ENCODE measurements at places on chromosomes 12 and 14. TPM values are rescaled to one million over a fixed set of nuclear protein-coding genes. Genes with fewer than 3 reads are reported as not detected.

The TSPAN9 gene
- 32.2 TPM for total RNA-seq

The CDKL1 gene
- 30.7 TPM for total RNA-seq

DNA sequence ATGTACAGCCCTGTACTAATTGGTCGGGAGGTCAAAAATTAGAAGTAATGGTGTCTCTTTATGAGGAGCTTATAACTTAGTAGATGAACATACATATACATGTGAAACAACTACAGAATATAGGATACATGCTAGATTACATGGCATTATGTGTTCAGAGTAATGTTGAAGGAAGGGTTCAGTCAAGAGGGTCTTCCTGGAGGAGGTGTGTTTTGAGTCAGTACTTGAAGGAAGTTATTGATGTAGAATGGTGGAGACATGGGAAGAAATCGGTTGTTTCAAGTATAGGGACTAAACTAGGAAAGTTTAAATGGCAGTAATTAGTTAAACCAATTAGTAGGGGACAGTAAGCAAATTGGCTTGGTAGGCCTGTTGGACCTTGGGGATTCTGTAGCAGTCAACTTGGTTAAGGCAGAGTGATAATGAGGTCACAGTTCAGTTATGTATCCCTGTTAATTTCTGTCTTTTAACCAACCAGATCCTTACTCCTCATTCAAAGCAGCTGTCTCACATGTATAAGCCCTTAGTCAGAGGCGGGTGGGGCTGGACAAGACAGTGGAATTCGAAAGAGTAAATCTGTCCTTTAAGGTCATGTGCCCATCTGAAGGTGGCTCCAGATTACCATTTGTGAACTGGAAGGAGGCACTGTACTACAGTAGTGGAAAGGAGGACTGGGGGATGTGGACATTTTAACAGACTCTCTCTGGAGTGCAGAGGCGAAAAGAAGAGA, 3.5 kb upstream of the ANKRD52 start:
- no peak overlapping the region for H3K4me3 ChIP-seq
- no peaks in the 10 kb centered on the region for H3K27me3 ChIP-seq
- H3K27ac ChIP-seq, result no peak overlapping the region
- H3K36me3 ChIP-seq, result no peaks in the 10 kb centered on the region
- peaks cover 26% of the 10 kb centered on the region for H3K4me1 ChIP-seq

DNA sequence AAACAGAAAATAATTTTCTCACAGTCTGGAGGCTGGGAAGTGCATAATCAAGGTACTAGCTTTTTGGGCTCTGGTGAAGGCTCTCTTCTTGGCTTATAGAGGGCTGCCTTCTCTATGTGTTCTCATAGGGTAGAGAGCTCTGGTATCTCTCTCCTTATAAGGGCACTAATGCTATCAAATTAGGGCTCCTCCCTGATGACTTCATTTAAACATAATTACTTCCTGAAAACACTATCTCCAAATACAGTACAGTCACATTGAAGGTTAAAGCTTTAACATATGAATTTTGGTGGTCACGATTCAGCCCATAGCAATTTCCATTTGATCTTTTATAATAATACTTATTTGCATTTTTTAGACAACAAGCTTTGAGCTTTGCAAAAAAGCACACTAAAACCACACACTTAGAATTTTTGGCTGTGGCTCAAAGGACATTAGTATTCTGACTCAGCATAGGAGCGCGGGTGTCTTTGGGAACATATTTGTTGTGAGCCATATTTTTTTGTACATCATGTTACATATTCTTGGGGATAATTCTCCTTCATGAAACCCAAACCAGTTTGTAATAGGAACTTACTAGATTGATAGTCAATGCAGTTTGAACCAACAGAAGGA, 808.1 kb upstream of the FBXO33 start:
- no peaks in the 10 kb centered on the region for H3K27me3 ChIP-seq
- no peak for DNase-seq
- H3K4me1 ChIP-seq, result no peaks in the 10 kb centered on the region
- H3K27ac ChIP-seq, result no peak overlapping the region
- H3K36me3 ChIP-seq, result no peaks in the 10 kb centered on the region
- no peak overlapping the region for H3K4me3 ChIP-seq

GRCh38 chr14:104155513-104155912, 17.1 kb downstream of the KIF26A start:
- no peak for DNase-seq
- H3K4me1 ChIP-seq, result peaks cover 4% of the 10 kb centered on the region
- H3K4me3 ChIP-seq, result no peak overlapping the region
- H3K27me3 ChIP-seq, result no peaks in the 10 kb centered on the region
- H3K27ac ChIP-seq, result no peak overlapping the region

Data from vagina (tissue), 2 donors.